ENCODE measurements at places on chromosomes 12 and 14.

- DNase-seq = no peak
Measured at GRCh38 chr12:63353559-63353958, 202.6 kb upstream of the AVPR1A start.

GRCh38 chr14:62126879-62127478 is 364.8 kb downstream of the SNAPC1 start:
- DNase-seq = no peak

DNA sequence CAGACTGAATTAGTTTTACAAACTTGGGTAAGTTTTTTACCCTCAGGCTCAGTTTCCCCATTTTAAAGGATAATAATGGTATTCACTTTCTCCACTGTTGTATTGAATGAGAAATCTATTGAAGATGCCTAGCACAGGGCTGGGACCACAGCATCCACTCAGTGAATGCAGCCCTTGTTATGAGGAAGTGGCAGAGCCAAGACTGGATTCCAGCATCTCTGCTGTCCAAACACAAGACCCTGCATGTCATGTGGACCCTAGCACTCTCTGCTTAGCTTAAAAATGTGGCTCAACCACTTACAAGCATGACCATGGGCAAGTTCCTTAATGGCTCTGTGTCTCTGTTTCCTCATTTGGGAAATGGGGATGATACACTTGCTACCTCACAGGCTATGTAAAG is 24.1 kb upstream of the TRIM9 start:
- no peak for DNase-seq

GRCh38 chr12:29572938-29573337 is 75.5 kb upstream of the OVCH1 start:
- no peak for DNase-seq

GRCh38 chr12:24561411-24561871 is 387.5 kb downstream of the BCAT1 start:
- DNase-seq = no peak

DNA sequence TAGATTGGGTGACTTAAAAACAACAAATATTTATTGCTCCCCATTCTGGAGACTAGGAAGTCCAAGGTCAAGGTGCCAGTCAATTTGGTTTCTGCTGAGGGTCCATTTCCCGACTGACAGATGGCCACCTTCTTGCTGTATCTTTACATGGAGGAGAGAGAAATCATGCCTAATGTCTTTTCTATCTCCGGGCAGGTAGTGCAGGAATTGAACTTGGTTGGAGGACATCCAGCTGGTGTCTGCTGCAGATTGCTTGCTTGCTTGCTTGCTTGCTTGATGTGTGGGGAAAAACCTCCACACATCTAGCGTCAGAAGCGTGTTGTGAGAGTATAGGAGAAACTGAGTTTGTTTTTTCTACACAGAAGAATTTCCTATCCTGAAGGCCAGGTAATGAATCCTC is 561.4 kb downstream of the DIO2 start:
- no peak for DNase-seq

- DNase-seq = no peak
Measured at GRCh38 chr14:74089251-74090020, 4.7 kb downstream of the LIN52 start.

DNA sequence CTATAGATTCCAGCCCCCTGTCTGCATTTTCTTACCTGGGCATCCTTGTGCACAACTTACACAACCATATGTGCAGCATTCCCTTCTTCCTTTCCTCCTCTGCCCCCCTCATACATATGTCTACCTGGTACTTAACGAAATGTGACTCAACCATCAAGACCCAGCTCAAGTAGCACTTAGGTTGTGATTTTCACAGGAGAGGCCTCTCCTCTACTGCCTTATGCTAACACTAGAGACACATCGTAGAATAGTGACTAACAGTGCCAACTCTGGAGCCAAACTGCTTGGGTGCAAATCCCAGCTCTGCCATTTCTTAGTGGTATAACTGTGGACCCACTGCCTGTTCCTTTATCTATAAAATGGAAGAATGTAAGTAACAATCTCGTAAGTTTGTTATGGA is 24.1 kb upstream of the PLEKHA5 start:
- no peak for DNase-seq

DNA sequence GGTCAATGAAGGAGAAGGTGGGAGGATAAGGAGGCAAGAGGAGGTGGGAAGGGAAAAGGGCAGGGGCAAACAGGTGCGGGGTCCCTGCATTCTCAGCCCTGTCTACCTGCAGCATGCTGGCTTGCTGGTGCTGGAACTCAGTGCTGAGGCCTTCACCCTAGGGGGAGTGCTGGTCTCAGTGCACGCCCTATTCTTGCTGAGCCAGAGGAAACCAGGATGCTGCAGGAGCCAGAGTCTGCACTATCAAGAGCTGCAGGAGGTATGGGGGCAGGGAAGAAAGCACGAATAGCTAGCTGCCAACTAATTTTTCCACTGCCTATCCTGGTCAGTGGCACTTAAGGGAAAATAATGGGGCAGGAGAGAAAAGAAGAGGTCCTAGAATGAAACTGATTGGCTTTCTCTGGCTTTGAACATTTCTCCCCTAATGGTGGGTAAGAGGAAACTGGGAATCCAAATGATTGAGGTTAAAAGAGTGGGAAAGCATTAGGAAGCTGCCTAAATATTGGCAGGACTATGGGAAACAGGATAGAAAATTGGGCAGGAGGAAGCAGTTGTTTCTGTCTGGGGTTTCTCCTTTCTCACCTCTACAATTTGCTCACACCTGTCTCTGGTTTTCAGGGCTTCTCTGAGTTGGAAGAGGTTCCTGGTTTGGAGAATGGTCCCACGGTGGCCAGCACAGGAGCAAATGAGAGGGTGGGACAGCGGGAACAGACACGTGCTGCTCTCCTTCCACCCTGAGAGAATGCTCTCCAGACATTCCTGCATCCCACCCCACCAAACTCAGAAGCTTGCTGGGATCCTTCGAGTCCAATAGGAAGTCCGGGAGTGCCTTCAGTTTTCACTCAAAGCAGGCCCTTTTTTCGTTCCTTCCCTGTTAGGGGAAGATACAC is 1.9 kb downstream of the TMEM253 start:
- no peak for DNase-seq

DNA sequence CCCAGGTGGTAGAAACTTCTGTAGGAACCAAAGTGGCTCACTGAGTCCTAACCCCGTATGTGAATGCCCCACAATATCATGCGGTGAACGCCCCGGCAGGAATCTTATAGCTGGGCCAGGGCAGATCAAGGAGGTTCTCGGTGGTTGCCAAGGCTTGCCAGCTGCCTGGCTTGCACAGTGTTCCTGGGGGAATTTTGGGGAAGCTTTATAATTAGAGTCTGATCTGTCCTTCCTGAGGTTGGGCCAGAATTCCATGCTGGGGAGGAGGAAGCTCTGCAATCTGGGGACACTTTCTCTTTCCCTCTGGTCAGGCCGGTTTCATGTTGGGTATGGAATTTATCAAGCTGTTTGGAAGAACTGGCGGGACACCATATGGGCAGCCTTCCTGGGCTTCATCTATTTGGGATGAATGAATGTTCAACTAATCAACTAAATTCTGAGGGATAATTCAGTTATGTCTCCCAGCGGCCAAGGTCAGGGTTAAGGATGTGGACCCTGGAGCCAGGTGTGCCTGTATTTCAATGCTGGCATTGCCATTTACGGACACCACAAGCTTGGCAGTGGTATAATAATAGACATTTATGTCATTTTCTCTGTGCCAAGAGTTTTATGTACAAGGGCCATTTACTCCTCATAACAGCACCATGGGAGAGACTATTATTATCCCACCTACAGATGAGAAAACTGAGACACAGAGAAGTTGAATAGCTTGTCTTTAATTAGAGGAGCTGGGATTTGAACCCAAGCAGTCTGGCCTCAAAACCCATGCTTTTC is 54.3 kb downstream of the SVOP start:
- DNase-seq = no peak

GRCh38 chr12:96811083-96811482 is 96.0 kb upstream of the NEDD1 start:
- DNase-seq = no peak

DNA sequence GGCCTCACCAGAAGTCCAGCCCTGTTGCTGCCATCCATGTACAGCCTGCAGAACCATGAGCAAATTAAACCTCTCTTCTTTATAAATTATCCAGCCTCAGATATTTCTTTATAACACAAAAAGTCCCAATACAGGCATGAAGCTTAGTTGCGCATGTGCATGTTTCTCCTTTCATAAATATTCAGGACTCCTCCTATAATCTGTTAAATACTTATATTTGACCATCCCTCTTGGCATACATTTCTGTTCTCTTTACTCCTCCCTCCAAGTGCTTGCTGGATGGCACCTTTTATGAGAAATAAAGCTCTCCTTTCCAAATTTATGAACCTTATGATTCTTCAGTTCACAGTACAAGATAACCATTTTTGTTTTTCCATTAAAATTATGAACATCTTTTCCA is 20.5 kb downstream of the DAAM1 start:
- no peak for DNase-seq

DNA sequence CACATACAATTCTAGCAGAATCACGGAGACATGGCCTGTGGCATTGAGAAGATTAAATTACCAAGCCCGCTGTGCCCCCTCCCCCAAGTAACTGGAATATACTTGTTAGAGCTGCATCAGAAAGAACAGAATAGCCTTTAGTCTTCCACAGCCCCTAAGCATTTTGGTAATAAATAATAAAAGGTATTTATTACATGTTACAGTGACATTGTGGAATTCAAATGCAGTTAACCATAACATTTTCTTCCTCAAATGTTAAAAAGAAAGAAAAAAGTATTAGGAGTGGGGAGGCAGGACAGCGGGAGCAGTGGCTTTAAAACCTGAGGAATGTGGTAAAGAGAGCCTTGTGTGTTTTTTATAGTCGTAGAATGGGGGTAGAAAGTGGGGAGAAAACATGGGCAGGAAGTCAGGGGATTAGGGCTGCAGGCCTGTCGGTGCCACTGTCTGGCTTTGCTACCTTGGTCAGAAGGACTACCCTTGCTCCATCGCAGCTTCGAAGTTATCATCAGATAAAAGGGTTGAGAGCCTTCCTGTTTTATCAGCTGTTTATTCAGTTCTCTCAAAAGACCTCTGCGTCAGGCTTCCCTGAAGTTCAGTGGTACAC is 255.9 kb downstream of the MSRB3 start:
- no peak for DNase-seq

GRCh38 chr14:80645667-80646413 is 295.7 kb downstream of the CEP128 start:
- DNase-seq = no peak

GRCh38 chr12:127485528-127485927 is 781.4 kb upstream of the TMEM132C start:
- no peak for DNase-seq

GRCh38 chr14:103690332-103690731 is 24.9 kb downstream of the XRCC3 start:
- no peak for DNase-seq

GRCh38 chr12:89994911-89995310 is 286.3 kb upstream of the ATP2B1 start:
- DNase-seq = no peak

DNA sequence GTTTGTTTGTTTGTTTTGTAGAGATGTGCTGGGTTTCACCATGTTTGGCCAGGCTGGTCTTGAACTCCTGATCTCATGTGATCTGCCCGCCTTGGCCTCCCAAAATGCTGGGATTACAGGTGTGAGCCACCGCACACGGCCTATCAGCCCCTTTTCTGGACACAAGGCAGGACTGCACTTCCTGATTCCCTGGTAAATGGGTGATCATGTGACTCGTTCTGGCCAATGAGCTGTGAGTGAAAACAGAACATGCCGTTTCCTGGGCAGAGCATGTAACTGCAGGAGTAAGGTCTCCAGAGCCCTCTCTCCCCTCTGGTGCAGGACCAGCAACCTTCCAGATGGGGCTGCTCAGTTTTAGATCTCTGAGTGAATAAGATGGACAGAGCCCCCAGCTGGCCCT is 92.7 kb downstream of the ITPK1 start:
- no peak for DNase-seq

DNA sequence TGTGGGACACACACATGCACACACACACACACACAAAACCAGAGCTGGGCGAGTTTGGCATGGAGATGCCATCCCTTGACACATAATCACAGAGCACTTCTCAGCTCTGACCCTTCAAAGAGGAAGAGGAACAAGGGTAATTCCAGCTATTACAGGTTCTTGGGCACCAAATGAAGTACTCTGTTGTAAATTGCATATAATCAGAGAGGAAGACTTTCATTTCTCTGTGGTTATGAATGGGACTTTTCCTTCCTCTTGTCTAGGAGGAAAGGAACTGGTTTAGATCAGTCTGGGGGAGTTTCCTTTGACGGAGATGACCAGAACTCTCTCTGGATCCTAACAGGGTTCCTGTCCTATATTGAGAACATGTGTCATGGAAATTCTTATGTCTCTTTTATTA is 26.4 kb upstream of the FGF6 start:
- no peak for DNase-seq

GRCh38 chr14:102046337-102047278 is 40.2 kb downstream of the HSP90AA1 start:
- peak; percentile 6 for DNase-seq

- no peak for DNase-seq
Measured at GRCh38 chr12:25855716-25856115, 102.8 kb upstream of the RASSF8 start.

- DNase-seq = no peak
Measured at GRCh38 chr14:27427796-27428195, 830.0 kb upstream of the NOVA1 start.

GRCh38 chr12:106739815-106740530 is 34.5 kb upstream of the RIC8B start:
- DNase-seq = no peak

DNA sequence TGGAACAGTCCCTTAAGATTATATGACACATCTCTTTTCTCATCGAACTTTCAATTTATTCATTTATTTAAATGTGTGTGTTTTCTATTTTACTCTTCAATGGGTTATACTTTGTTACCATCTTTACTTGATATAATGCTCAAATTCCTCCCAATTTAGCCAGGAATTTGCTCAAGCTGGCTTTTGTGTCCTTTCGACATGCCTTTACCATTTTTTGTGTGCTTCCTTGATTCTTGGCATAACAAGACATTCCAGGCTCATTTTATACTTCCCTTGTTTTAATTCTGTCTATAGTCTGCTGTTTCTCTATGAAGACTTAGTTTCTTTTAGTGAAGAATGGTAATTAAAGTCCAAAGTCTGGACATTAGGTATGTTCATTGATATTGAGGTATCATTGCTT is 315.8 kb downstream of the AEBP2 start:
- no peak for DNase-seq

DNA sequence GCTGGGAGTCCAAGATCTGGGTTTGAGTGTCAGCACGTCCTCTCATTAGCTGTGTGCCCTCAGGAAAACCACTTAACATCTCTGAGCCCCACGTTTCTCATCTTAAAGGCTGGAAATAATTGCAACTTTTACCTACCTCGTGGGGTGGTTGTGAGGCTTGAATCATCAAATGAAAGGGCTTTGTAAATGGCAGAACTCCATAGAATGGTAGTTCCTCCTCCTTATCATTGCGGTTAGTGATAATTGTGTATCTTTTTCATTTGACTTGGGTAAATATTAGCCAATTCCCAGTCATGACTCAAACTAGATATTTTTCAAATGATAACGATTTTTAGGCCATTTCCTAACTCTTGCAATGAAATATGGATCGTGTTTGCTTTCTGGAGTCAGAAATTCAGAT is 205.5 kb downstream of the CHST11 start:
- DNase-seq = no peak

- DNase-seq = no peak
Measured at GRCh38 chr12:64993461-64993860, 127.6 kb downstream of the WIF1 start.

- DNase-seq = no peak
Measured at GRCh38 chr14:94665121-94665520, 52.9 kb downstream of the SERPINA3 start.

- no peak for DNase-seq
Measured at GRCh38 chr12:106033161-106033675, 105.5 kb downstream of the NUAK1 start.
